ENCODE measurements at places on chromosomes 1 and 21.

- no peak for DNase-seq
Measured at GRCh38 chr1:4089421-4090175, 189.5 kb upstream of the C1orf174 start.

DNA sequence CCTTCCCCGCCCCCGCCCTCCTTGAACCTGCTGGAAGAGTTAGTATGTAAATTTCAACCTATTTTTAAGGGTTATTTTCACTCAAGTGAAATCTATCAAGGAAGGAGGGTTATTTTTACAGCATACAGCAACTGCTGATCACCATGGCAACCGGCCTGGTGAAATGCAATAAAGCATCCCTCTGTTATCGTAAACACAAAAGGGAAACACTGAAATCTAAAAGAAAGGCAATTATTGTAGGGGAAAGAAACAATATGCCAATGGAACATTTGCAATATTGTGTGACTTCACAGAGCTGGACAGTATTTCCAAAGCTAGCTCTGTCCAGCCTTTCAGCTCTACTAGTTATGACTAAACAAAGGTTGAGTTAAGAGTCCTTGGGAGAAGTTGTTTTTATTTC, 588.3 kb upstream of the PBX1 start:
- DNase-seq, result no peak

DNA sequence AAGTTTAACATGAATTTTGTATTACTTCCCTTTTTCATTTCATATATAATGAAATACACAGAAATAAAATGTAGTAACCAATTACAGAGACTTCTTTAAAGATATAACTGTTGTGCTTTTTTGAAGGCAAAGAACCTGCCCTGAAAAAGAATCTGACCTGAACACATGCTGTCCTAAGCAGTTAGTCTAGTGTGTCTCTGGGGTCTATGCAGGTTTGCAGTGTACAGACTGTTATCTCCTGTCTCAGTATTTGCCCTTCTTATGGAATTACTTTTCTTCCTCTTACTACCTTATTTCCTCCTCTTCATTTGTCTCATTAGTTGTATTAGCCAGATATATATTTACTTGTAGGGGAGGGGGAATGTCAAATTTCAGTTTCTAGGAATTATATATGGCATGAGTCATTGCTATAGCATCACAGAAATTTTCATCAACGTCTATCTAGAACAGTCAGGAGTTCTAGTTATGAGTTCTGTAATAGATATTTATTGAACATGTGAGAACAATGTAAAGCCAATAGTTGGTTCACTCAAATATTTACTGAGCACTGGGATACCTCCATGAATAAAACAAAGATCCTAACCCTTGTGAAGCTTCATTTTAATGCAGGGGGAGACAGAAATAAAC, 28.4 kb upstream of the PLEKHO1 start:
- DNase-seq, result no peak

- DNase-seq, result no peak
Measured at GRCh38 chr1:109807402-109807801, 43.7 kb upstream of the EPS8L3 start.

DNA sequence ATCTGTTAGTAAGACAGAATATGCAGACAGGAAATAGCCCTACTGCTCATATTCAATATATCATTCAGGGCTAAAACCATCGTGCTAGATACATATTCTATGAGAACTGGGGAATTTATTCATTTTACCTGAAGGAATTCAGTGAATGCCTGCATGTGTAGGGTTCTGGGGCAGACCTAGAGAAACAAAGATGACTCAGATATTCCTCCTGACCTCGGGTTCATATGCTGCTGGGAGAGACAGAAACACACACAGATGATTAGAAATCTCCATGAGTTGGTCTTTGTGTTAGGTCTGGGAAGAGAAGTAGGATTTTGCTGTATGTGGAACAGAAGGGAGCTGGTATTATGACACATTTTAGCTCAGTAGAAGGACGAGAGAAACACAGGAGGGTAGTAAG, 176.5 kb upstream of the ST6GALNAC5 start:
- DNase-seq, result no peak

GRCh38 chr1:165052431-165052830, 304.1 kb downstream of the LMX1A start:
- DNase-seq, result no peak

DNA sequence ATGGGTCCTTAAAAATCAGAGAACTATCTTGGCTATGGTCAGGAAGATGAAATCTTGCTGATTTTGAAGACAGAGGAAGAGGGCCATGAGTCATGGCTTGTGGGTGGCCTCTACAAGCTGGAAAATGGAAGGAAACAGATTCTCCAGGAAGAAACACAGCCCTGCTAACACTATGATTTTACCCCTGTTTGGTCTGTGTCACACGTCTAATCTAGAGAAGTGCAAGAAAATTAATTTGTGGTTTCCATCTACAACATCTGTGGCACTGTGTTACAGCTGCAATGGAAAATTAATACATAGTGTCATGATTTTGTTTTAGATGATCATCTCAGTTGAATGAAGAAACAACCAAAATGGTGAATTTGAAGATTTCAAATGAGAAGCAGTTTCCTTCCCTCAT, 288.7 kb upstream of the NRIP1 start:
- no peak for DNase-seq

DNA sequence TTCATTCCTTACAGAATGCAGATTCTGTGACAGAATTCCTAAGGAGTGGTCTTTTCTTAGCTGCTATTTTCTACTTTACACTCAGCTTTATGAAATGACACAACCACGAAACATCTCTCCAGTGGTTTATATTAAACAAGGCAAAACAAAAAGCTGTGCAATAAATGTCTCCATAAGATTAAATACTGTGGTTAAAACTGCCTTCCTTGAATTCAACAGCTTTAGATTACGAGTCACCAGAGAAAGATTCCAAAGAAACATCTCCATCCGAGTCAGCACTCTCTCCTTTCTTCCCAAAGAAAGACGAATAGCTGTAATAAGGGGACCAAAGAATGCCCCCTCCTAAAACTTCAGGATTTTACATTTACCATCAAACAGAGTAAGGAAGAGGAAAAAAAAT, 4.6 kb upstream of the C1orf87 start:
- no peak for DNase-seq

GRCh38 chr1:191882870-191883269, 275.4 kb upstream of the RGS18 start:
- no peak for DNase-seq

DNA sequence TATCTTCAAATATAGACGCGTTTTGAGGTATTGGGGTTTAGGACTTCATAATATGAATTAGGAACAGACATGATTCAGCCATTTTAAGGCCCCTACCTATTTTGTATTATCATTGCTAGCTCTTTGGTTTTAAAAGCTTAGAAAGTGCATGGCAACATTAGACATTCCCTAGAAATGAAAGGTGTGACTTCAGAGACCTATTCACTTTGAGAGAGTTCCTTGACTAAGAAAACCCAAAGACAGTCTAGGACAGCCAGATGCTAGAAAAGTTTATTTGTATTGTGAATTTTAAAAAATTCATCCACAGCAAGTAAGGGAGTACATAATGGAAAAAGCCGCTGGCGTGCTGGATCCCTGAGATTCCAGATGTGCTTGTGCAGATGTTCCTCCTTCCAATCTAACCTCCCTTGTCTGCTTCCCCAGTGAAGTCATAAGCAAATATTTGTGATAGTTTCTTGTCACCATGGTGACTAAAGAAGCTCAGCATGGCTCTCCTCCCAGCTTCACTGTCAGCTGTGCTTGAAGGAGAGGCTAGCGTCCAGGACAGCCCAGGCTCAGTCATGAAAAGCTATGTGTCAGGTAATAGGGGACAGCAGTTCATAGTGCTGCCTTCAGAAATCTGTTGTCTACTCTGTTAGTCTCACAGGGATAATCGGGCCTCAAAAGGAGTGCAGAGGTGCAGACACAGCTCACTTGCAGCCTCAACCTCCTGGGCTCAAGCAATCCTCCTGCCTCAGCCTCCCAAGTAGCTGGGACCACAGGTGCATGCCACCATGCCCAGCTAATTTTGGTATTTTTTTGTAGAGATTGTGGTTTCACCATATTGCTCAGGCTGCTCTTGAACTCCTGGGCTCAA, 34.8 kb downstream of the KPNA6 start:
- DNase-seq, result no peak

GRCh38 chr1:239058190-239058589, 328.2 kb upstream of the CHRM3 start:
- DNase-seq, result no peak

GRCh38 chr1:173152598-173152997, 54.5 kb downstream of the TNFSF4 start:
- DNase-seq, result no peak

GRCh38 chr1:84434081-84434769, 35.9 kb downstream of the DNASE2B start:
- DNase-seq, result no peak

GRCh38 chr21:43817157-43818086, 28.0 kb downstream of the RRP1 start:
- DNase-seq, result no peak

DNA sequence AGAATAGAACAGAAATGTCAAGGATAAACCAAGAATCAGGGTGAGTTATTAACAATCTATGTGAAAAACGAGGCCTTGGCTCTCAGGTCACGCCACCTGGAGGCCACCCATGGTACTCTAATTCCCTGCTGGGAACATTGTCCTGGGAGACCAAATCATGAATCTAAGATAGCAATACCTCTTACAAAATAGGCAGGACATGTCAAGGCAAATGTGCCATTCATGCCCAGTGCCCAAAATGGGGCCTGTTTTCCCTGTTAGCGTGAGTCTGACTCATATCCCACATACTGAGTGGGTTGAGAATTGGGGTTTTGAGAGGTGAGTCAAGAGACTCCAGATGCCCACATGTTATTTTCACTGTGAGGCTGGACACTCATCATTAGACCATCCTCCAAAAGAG, 380.8 kb downstream of the HHIPL2 start:
- no peak for DNase-seq

- DNase-seq, result no peak
Measured at GRCh38 chr1:248627971-248628844, 6.7 kb downstream of the OR2T11 start.

DNA sequence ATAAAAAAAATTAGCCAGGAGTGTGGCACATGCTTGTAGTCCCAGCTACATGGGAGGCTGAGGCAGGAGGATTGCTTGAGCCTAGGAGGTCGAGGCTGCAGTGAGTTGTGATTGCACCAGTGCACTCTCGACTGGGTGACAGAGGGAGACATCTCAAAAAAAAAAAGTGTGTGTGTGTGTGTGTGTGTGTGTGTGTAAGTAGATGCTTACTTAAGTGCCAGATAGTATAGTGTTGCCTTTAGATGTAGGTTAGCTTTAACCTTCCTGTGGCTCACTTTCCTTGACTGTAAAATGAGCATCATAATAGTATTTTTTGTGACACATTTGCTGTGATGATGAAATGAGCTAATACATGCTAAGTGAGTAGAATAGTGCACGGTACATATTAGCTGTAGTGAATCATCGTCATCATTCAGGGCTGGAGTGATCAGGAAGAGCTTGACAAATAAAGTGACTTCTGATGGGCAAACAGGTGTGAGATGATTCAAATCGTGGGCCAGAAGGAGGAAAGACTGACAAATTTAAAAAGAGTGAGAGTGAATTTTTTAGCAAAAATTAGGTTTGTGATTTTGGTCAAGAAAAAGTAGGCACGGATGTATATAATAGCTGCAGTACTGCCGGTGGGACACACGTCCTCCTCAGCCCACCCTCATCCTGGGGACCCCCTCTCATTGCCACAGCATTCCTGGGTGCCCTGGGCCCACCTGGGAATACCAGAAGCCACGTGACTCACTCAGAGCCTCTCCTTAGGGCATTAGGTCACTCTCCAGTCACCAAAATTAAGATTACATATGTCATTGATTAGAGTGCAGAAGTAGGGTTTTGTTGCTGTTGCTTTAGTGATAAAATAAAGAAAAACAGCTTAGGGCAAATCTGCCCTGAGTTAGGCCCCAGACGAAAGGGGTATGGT, 33.9 kb downstream of the EIF2D start:
- no peak for DNase-seq

DNA sequence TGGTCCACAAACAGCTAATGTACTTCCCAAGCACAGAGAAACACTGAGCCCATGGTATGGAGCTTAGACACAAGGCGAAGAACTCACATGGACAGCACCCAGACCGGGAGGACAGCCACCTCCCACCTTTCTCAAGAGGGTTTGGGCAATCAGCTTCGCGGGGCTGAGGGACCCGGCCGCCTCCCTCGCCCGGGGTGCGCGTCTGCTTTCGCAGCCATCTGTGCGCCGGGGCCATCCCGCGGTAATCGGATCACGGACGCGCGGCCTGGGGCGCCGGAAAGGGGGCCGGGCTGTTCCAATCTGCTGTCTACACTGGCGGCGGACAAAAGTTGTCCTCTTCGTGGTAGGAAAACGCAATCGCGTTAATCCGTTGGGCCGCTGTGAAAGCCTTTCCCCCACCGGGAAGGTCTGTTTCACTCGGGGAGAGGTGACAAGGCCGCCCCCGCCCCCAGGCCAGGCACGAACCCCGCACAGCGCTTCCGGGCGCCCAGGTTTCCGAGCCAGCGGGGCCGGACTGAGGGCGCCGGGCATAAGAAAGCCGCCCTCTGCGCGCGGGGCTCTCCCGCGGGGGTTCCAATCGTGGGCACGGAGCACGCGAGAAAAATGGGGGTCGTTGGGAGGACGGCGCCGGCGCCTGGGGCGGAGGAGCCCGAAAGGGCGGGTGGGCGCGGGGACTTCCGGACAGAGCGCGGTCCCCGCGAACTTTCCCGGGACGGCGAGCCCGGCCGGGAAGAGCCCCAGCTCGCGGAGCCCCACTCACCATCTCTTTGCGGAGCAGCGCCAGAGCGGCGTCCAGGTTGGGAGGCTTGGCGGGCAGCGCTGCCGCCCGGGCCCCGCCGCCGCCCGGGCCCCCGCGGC, 664 bp downstream of the FAM89A start:
- peak; percentile 54 for DNase-seq

- DNase-seq, result no peak
Measured at GRCh38 chr1:117836069-117836468, 93.4 kb downstream of the GDAP2 start.

- DNase-seq, result no peak
Measured at GRCh38 chr1:109719337-109719837, 7.3 kb downstream of the GSTM5 start.

- no peak for DNase-seq
Measured at GRCh38 chr1:41464885-41465284, 19.6 kb downstream of the EDN2 start.

All from activated naive CD4-positive, alpha-beta T cell treated with anti-CD3 and anti-CD28 coated beads, Interleukin-2, amount 50 U/mL, for 16 hours (primary cell).